Forelimb muscle (tissue), 1 donor: ENCODE measurements at places on chromosomes 3 and 15. TPM values are rescaled to one million over a fixed set of nuclear protein-coding genes. Genes with fewer than 3 reads are reported as not detected.

GRCh38 chr15:75713338-75713895 lies 769 bp upstream of the CSPG4 start:
- DNase-seq = no peak

DNA sequence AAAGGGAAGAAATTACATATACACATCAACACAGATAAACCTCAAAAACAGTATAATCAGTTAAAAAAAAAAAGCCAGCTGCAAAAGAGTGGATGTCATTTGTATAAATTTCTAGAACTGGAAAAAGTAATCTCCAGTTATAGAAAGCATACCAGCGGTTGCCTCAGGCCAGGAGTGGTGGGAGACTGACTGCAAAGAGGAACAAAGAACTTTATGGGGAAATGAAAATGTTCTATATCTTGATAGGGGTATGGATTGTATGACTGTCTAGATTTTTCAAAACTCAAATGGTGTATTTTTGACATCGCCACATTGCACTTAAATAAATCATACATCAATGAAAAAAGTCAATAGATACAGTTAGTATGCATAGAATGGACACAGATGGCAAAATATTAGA lies 241.6 kb downstream of the SCAPER start:
- no peak for DNase-seq

DNA sequence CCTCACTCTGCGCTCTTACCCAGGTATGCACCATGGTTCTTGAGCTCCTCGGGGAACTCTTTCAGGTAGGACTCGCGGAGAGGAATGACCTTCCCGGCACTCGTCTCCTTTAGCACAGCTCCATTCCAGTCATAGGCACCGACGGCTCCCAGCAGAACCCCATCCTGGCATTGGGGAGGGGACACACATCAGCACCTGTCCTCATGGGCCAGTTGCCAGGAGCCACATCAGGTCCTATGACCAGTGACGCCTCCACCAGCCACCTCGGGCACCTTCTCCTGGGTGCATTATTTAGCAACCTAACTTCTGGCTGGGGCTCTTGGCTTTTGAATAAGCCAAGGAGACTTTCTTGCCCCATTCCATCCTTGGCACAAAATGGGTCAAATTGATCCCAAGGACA lies 61.9 kb downstream of the FEM1B start:
- DNase-seq = no peak

GRCh38 chr3:183172051-183172639 lies 9.6 kb upstream of the LAMP3 start:
- DNase-seq = no peak

GRCh38 chr3:53122933-53123305 lies 7.3 kb downstream of the RFT1 start:
- no peak for DNase-seq

- DNase-seq = no peak
Observed at GRCh38 chr3:188520466-188520865, 366.5 kb downstream of the LPP start.

DNA sequence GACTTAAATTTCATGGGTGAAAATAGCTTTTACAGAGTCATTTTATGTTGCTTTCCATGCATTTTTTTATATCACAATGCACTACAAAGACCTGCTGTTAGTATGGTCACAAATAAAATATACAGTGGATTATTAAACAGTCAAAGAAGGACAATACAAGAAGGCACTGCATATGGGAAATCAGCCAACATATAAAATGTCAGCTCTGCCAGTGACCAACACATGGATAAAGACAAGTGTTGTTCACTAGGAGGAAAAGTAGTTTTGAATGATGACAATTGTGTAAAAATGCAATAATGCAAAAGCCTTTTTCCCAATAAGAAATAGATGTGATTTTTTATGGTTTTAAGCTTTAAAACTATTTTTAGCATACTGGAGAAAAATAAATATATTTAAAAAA lies 425.3 kb upstream of the CBLB start:
- no peak for DNase-seq

DNA sequence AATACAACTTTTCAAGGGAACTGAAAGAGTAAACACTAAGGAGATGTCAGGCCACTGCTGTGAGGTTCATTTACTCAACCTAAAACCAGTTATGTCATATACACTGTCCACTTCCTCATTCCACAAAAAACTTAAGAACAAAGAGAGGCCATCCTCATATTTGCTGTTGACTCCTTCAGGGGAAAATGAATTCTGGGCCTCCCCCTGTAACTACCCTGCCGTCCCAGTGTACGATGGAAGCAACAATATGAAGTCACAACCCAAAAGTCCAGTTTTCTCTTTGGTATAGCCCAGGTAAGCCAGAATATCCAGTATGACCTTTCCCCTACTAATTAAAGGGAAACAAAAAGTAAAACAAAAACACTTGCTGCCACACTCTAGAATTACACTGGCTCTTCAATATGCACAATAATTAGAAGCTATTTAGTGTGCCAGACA lies 16.2 kb downstream of the CEP152 start:
- DNase-seq = no peak

- no peak for DNase-seq
Observed at GRCh38 chr3:45170096-45170495, 23.9 kb upstream of the CDCP1 start.

DNA sequence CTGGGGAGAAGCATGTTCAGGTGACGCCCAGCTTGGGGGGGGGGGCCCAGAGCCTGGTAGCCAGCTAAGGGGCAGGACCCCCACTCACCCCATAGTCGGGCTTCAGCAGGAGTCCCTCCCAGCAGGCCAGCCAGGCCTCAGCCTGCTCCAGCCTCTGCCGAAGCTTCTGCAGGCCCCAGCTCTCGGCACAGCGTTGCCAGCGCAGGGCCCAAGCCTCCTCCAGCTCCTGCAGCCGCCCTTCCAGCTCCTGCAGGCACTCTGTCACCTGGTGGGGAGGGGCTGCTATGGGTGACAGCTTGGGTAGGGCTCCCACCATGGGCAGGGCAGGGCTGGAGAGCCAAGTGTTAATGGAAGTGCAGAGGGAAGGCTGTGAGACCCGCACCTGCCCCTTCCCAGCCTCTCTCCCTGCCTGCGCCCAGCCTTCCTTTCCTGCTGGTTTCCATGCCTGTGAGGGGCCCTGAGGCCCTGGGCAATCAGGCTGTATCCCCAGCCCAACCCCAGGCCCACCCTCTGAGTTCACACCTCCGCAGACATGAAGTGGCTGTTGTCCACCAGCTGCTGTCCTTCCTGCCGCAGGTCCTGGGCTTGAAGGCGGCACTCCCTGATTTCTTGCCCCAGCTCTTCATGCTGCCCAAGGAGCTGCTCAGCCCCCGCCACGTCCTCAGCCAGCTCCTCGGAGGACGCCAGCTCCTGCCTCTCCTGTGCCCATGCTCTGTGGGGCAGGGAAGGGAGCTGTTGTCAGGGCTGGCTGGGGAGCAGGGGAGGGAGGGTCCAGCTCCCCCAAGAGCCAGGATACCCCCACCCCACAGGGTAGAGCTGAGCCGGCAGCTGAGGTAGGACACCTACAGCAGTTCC lies 14.3 kb downstream of the PLA2G4B start:
- DNase-seq = no peak

DNA sequence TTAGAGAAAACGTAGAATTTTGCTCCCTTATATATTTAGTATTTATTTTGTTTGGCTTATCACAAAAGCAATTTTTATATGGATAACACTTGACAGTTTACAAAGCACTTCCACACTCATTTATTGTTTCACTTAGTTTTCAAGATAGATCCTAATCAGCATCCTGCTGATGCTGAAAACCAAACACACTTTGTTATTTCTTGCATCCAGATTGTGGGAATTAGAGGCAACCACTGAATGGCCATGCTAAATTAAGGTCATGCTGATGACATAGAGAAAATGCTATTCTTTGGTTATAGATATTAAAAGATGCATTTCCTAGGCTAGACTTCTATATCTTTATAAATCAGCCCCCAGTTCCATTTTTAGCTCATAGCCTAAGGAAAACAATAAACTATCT lies 474.1 kb upstream of the KCNMB2 start:
- DNase-seq = no peak

GRCh38 chr3:152672320-152672649 lies 162.6 kb upstream of the P2RY1 start:
- no peak for DNase-seq

DNA sequence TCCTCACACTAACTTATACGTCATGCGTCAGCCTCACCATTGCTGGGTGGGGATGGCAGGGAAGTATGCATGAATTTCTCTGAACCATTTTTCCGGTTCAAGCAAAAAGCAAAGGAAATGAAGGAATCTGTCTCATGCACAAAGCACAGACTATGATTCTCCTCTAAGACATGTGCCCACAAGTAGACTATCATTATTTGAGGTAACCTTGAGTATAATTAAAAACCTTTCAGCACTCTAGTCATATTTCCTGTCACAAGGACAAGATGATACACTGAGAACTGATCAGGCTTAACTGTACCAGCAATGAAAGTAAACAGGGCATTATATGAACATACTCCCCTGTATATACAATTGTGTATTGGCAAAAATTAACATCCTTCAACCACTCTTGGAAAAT lies 56.7 kb upstream of the TSC22D2 start:
- no peak for DNase-seq

DNA sequence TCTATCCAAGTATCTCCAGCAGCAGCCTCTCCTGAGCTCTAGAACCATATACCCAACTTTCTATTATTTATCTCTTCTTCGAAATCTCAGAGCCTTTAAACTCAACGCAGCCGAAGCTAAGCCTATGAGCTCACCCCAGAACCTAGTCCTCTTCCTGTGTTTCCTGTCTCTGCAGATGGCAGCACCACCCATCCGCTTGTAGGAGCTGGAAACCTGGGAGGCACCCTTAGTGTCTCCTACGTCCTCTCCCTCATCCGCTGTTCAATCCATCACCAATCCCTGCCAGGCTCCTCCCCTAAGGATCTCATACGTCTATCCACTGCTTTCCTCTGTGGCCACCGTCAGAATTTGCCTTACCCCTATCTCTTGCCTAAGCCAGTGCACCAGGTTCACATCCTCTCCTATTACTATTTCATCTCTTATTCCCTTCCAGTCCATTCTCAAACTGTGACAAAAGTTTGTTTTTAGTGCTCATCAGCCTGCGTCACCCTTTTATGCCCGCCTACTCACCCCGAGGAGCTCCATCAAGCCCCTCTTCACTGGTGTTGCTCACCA lies 9.6 kb downstream of the VGLL4 start:
- no peak for DNase-seq

- no peak for DNase-seq
Observed at GRCh38 chr3:125374501-125374995, 577 bp downstream of the ZNF148 start.

- DNase-seq = no peak
Observed at GRCh38 chr3:124439603-124440002, 290.6 kb upstream of the UMPS start.

DNA sequence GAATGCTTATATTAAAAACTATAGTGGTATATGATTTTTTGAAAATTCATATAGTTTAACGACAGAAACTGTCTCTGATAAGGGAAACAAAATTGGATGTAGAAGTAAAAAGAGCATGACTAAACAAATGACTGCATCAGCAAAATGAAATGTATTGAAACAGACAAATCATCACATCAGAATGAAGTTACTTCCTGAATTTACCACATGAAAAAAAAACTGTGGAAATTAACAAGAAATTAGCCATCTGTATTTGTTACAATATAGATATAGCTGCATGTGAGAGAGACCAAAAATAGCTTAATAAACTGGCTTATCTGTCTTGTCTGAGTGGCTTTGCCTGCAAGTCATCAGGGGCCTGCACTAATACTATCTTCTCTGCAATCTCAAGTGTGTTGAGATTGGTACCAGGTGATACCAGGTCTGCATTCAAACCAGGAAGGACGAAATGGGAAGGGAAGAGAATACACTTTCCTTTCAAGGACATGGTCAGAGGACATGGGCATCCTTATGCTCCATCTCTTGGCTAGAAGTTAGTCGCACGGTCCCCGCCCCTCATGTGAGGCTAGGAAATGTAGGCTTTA lies 388.7 kb downstream of the GRM7 start:
- no peak for DNase-seq

DNA sequence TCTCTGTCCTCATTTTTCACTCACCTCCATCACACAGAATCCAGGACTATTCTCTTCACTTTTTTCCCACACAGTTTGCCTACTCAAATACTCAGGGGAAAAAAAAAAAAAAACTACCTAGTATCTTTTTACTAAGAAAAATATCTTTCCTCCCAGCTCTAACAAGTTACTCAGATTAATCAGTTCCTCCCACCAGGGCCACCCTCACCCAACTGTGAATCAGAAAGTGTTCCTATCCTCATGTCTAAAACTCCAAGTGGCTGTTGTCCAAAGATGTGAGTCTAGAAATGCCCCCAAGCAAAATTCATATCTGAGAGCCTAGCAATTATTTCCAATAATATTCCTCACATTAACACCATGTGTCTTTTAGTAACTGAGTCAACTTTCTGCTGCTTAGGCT lies 268.0 kb downstream of the ERC2 start:
- no peak for DNase-seq

- no peak for DNase-seq
Observed at GRCh38 chr3:129908417-129908816, 14.9 kb upstream of the TMCC1 start.

DNA sequence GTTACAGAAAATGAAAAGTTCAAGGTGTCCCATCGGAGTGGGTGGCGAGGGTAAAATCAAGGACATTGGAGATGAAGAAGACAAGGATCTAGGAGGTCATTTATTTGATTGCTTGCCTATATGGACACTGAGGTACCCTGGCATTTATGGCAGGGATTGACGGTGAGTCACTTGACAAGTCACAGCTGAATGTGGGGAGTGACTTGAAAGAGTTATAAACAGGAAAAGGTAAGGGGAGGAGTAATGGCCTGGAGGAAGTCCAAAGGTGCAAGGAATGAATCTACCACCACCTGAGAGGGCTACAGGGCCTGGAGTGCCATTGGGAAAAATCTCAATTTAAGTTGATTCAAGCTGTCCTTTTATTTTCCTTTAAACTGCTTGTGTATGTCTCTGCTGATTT lies 11.8 kb upstream of the SGO1 start:
- DNase-seq = no peak

GRCh38 chr3:196611761-196612483 lies 27.6 kb upstream of the NRROS start:
- DNase-seq = no peak

DNA sequence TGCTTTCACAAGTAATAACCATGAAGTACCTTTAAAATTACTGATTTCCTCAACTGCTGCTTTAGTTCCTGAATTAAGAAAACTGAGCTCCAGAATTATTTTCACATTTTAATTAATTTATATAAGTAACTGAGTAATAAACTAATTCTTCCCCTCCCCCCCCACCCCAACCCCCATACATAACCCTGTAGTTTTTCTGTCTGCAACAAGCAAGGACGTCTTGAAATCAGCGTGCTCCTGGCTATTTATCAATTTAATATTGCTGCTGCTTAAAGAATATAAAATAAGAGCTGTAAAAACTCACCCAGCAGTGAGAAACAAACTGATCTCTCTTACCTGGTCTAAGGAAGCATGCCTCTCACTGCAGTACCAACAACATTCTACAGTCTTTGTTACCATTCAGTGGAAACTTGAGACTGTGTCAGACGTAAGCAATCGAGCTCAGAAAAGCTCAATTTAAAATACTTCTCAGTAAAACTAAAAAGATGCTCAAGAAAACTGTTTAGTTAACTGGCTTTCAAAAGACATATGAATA lies 121.0 kb downstream of the TFDP2 start:
- peak; percentile 67 for DNase-seq

- no peak for DNase-seq
Observed at GRCh38 chr3:69809076-69809835, 70.0 kb downstream of the MITF start.

PRRT3 gene
- 2.3 TPM for polyA plus RNA-seq

ITGA11 gene
- polyA plus RNA-seq = 3.7 TPM

HMG20A gene
- 46.5 TPM for polyA plus RNA-seq

SIN3A gene
- 28.2 TPM for polyA plus RNA-seq

OR5K3 gene
- not detected for polyA plus RNA-seq

TCAIM gene
- polyA plus RNA-seq = 25.0 TPM

PLSCR4 gene
- 13.1 TPM for polyA plus RNA-seq

ATP13A5 gene
- 0.63 TPM for polyA plus RNA-seq

IL5RA gene
- not detected for polyA plus RNA-seq

CA12 gene
- 0.75 TPM for polyA plus RNA-seq
